ENCODE measurements at places on chromosomes 7 and 10.

- peak; percentile 13 for DNase-seq
These were observed 431.2 kb upstream of the IGFBP3 start for GRCh38 chr7:46352004-46352954.

DNA sequence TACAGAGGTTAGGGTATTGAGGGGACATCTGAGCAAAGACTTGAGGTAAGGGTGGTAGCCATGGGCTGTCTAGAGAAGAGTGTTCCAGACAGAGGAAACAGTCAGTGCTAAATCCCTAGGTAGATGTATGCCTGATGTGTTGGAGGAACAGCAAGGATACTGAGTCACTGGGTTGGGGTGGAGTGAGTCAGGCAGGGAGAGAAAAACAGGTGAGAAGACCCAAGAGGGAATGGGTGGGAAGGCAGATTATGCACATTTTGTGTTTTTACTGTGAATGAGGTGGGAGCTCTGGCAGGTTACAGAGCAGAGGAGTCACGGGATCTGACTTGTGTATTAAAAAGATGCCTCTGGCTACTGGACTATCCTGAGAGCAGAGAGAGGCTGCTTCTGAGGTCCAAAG, 285.0 kb downstream of the CALN1 start:
- DNase-seq, result no peak

DNA sequence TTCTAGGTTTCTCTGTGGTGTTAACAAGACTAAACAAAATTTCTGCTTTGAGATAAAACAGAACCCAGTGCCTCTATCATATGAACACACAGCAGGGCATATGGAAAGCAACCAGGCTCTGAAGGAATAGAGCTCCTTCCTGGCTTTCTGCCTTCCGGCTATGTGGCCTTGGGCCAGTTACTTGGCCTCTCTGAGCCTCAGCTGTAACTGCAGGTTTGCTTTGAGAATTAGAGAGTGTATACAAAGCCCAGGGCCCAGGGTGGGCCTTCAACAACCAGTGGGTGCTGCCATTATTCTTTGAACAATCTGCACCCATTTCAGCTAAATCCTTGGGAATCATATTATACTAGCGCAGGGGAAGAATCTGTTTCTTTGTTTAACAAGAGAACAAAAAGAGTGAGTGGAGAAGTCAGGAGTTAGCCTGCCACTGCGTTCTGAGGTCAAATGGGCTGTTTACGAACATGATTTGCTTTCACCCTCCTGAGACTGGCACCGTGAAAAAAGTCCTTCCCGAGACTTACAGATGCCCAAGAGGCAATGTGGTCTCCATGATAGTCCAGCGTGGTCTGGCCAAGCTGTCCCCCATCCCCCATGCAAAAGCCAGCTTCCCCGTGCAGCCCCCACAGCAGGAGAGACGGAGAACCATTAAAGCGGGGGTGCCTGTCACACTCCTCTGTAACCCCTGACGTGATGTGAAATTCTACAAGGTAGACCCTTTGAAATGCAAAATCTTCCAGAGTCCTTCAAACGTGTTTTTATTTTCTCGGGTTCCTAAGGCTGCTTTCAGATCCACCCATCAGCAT, 4.9 kb downstream of the FAM53B start:
- DNase-seq, result no peak

GRCh38 chr10:43210556-43210955, 56.3 kb downstream of the RASGEF1A start:
- DNase-seq, result no peak

Data from CD4-positive, alpha-beta T cell treated with Interleukin-6 for 4 hours (primary cell).